CD4-positive, alpha-beta memory T cell (primary cell): ENCODE measurements at places on chromosomes 2 and 18. TPM values are rescaled to one million over a fixed set of nuclear protein-coding genes. Genes with fewer than 3 reads are reported as not detected.

CPSF3 gene
- 22.4 TPM for total RNA-seq

ACKR3 gene
- total RNA-seq, result 4.2 TPM

TMEM247 gene
- not detected for total RNA-seq

DNA sequence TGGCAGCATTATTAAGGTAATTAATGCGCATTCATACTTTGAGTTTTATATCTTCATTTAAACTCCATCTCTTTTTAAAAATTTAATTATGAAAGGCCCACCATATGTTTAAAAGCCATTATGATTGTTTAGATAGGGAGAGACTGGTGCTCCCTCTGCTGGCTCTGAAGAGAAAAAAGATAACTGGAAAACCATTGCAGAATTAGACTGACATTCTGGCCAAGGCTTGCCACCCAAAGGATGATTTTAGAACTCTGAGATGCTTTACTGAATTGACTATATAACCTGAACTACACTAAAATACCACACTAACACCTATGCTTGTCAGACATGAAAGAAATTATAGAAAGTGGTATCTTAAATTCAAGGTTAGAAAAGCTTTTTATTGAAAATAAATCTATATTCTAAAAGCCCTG lies 127.6 kb upstream of the SPOPL start:
- no peak for DNase-seq

- DNase-seq, result no peak
Observed at GRCh38 chr2:203697190-203697589, 9.2 kb upstream of the CD28 start.

DNA sequence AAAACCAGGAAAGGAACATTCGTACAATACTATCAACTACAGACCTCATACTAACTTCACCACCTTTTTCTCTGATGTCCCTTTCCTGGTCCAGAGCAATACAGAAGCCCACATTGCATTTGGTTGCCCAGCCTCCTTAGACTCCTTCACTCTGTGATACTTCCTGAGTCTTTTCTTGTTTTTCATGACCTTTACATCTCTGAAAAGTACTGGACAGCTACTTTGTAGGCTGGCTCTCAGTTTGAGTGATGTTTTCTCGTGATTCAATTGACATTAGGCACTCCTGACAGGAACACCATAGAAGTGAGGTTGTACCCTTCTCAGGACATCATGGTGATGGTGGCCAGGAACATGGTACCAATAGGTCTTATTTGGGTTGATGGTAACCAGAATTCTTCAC lies 185.9 kb upstream of the SLC39A10 start:
- no peak for DNase-seq
